ENCODE measurements at places on chromosomes 16 and 17.

- DNase-seq, result no peak
Observed at GRCh38 chr17:4146641-4147040, 3.6 kb downstream of the CYB5D2 start.

DNA sequence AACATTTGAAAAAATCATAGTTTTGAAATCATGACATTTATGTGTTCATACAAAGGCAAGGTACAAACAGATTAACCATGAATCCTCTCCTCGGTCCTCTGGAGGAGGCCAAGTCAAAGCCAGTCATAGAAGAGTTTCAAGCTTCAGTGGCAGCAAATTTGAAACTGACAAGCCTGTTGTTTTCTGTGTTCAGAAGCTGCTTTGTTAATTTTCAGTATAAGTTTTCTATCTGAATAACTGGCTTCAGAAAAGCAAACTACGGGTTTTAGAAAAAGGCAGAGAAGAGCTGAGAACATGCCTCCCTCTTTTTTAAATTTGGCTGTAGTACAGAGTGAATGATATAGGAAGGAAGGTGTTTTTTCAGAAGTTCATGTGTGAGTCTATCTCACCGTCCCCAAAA is 79.6 kb upstream of the CLEC18B start:
- no peak for DNase-seq

- no peak for DNase-seq
Observed at GRCh38 chr17:58560511-58560910, 46.1 kb upstream of the MTMR4 start.

DNA sequence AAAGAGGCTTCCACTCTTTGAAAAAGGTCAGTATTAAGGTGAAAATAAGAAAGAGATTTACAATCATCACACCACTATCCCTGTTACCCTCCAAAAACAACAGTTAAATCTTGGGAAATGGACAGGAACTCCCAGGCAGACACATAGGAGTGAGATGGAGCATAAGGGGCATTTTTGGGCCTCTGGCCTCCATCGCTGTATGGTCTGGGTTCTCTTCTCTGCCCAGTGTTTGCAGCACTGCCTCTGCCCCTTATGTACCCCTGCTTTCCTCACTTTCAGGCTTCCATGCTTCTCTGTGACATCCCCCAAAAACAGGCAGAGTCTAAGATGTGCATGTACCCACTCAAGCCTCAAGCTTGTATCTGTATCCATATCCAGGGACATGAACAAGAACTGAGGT is 630 bp upstream of the HOXB2 start:
- DNase-seq, result peak; percentile 10
